ENCODE measurements at places on chromosomes 2 and 18.

- DNase-seq: no peak
Observed at GRCh38 chr2:182496596-182496995, 69.8 kb upstream of the PDE1A start.

- no peak for DNase-seq
Observed at GRCh38 chr2:241354668-241355658, 1.1 kb upstream of the FARP2 start.

DNA sequence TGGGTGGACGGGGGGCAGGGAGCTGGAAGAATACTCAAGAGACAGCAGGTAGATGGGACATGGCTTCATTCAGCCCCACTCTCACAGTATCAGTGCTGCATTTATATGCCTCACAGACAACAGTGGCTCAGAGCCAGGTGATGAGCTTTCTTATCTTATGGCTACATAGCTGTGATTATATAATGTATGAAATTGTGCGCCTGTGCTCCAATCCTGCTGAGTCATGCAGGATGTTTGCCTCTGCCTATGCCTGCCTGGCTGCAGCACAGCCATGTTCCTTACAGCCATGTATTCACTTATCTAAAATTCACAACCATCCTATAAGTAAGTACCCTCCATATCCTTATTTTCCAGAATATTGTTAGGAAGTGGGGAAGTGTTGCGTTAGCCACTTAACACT is 37.7 kb upstream of the RNF103 start:
- no peak for DNase-seq

DNA sequence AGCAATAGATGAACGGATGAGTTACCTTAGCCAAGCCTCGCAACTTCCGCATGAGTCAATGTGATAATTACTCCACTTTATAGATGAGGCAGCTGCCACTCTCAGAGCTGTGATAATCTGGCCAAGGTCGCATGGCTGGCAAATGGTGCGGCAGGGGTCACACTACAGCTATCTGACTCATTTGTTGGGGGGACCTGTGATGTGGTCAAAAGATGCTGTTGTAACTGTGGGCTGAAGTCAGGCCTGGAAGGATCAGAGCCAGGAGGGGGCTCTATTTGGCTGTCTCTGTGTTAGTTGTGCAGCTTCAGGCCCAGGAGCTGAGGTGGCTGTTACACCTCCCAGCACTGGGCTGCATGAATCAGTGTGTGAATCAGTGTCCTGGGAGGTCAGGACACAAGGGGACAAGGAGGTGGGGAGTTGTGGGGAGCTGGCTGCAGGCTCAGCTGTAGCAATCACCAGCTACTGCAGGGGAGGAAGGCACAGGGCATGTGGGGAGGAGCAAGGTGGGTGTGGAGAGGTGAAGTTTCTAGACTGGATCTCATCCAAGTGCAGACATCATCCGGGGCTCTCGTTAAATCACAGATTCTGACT is 33.1 kb downstream of the NGEF start:
- no peak for DNase-seq

GRCh38 chr2:25557179-25558036 is 116.0 kb downstream of the DTNB start:
- no peak for DNase-seq

DNA sequence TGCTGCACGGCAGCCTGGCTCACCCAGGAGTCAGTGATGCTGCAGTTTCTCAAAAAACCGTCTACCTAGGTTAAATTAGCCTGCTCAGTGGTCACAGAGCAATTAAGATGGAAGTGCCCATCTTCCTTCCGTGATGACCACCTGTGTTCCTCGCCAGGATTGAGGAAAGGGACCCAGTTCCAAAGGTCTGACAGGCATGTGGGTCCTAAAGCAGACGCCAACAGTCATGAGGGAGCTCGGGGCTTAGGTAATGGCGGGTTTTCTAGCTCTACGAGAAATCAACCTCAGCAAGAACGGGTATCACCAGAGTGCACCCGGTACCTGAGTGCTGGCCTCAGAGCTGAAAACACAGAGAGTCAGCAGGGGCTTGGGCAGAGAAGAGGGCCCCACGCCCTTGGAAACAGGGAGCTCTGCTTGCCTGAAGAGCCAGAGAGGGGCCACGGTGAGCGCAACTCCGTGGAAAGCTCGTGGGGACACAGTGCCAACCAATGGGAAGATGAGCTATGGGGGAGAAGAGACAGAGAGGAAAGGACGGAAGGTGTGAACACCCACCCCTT is 34.3 kb upstream of the DNMT3A start:
- DNase-seq: no peak

DNA sequence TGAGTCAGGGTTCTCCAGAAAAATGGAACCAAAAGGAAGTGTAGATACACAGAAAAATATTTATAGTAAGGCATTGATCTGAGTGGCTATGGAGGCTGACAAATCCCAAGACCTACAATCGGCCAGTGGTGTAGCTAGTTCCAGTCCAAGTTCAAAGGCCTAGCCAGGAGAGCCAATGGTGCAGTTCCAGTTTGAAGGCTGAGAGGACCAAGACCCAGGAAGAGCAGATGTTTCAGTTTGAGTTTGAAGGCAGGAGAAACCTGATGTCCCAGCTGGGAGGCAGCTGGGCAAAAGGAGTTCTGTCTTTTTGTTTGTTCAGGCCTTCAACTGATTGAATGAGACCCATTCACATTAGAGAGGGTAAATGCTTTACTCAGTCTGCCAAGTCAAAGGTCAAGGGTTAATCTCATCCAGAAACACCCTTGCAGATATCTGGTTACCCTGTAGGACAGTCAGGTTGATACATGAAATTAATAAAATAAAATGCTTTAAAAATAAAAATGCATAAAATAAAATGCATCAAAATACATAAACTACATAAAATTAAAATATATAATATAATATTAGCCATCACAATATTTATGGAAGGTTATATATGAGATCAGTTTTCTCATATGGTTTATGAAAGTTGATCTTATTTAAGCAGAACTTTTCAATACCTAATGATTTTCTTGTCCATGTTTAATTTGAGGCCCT is 38.7 kb downstream of the KCNE4 start:
- DNase-seq: no peak

DNA sequence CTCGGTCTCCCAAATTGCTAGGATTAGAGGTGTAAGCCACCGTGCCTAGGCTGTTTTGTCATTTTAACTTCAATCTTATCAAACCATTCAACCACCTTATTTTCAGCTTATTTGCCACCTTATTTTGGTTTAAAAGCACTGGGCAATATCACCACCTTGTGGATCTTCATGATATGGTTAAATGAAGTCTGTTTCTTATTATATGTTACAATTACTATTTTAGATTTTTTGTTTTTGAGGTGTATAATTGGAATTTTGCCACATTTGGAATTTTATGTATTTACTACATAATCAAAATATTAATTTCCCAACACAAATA is 43.8 kb upstream of the SCN9A start:
- DNase-seq: no peak

DNA sequence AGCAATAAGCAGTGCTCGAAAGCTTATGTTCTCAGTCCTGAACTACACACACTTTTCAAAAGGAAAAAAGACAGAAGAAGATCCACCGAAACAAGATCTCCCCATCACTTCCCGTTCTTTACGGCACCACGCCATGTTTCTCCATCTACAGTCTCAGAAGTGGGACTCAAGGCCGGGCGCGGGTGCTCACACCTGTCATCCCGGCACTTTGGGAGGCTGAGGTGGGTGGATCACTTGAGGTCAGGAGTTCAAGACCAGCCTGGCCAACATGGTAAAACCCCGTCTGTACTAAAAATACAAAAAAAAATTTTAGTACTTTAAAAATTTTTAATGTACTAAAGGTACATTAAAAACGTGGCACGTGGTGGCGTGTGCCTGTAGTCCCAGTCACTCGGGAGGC is 31.2 kb downstream of the ZNF516 start:
- DNase-seq: no peak

GRCh38 chr2:17171446-17172049 is 346.7 kb downstream of the RAD51AP2 start:
- peak; percentile 22 for DNase-seq

DNA sequence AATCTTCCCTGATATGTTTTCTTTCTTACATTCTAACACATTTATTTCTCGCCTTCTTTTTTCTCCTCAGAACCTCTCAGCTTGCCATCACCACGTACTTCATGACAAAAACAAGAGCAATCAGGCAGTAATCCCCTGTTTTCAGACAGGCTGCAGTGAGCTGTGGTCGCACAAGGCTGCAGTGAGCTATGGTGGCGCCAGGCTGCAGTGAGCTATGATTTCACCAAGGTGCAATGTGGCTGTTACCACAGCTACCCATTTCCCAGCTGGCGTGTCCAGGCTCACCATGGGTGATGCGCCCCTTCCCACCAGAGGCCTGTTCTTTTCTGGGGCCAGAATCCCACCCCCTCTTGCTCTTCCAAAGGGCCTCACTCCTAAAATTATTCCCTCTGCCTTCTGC is 25.8 kb downstream of the TCF23 start:
- no peak for DNase-seq

DNA sequence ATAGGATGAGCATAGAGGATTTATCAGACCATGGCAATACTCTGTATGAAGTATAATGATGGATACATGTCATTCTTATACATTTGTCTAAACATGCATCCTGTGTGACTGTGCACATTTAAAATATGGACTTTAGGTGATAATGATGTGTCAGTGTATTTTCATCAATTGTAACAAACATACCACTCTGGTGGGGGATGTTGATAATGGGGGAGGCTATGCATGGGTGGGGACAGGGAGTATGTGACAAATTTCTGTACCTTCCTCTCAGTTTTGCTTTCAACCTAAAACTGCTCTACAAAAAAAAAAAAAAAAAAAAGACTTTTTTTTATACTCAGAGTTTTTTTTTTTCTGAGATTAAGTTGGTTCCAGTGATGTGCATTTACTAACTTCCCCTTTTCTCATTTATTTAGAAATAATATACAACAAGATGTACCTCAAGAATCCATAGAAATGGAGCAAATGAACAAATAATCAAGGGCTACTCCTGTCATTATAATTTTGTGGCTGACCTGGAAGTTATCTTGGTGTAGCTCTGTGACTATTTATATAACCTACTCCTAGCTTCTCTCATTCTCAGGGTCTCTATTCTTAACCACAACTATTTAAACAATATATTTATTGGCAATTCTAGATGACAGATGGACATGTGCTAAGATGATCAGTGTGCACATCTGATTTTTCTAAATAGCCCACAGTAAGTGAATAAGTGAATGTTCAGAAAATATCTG is 108.9 kb upstream of the ITGA4 start:
- no peak for DNase-seq

DNA sequence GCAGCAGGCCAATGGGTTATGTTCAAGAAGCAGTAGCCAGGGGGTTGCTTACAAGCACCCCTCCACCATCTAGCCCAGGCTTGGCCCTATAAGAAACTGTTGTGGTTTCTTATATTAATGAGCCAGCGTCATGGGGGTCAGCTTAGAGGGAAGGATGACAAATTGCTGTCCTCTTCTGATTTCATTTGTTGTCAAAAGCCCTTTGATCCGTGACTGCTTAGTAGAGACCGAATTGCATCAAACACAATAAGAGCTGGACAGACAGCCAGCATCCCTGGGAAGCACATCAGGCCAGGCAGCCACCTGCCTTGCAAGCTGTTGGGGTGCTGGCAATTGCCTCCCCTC is 206.6 kb upstream of the SETBP1 start:
- DNase-seq: no peak

- DNase-seq: peak; percentile 81
Observed at GRCh38 chr2:37560241-37560848, 111.1 kb downstream of the CDC42EP3 start.

DNA sequence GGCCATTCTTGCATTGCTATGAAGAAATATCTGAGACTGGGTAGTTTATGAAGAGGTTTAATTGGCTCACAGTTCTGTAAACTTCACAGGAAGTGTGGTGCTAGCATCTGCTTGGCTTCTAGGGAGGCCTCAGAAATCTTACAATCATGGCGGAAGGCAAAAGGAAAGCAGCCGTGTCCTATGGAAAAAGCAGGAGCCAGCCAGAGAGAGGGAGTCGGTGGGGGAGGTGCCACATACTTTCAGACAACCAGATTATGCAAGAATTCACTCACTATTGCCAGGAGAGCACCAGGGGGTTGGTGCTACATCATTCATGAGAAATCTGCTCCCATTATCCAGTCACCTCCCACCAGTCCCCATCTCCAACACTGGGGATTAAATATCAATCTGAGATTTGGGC is 64.1 kb downstream of the CPS1 start:
- no peak for DNase-seq

GRCh38 chr2:72579591-72580180 is 246.1 kb downstream of the EXOC6B start:
- peak; percentile 45 for DNase-seq

- no peak for DNase-seq
Observed at GRCh38 chr2:19349911-19350677, 8.3 kb downstream of the OSR1 start.

GRCh38 chr2:159226059-159226461 is 60.4 kb downstream of the WDSUB1 start:
- no peak for DNase-seq

DNA sequence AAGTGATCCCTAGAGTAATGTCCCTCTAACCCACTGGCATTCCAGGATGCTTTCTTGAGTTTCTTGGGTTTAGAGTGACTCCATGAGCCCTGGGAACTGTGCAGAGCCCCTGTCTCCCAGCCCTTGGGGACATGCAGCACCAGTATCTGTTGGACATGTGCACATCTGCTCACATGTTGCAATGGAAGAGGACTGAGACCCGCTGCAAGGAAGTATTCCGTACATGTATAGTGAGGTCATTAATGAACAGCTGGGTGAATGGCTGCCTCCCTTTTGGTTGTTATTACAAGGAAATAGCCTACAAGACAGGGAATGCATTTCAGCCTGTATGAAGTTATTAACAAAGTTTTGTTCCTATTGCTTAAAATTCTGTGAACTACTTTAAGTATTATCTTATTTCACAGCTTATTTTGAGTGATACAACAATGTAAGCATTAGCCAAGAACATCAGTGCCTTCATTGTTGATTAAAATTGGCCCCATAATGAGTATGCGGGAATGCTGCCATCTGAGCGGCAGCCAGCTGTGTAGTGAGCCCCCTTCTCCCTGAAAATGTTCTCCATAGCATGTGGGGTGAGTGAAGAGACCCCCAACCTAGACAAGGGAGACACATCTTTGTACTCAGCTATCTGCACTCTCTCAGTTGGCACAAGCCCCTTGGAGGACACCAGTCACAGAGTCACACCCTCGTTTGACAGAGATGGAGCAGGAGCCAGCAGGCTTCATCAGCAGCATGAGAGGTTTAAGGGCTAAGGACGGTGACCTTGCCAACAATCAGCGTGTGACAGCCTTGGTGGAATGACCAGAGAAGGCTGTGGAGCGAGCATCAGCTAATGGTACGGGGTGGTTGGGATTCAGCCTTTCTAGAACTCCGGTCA is 87.4 kb downstream of the FAM210A start:
- DNase-seq: no peak

DNA sequence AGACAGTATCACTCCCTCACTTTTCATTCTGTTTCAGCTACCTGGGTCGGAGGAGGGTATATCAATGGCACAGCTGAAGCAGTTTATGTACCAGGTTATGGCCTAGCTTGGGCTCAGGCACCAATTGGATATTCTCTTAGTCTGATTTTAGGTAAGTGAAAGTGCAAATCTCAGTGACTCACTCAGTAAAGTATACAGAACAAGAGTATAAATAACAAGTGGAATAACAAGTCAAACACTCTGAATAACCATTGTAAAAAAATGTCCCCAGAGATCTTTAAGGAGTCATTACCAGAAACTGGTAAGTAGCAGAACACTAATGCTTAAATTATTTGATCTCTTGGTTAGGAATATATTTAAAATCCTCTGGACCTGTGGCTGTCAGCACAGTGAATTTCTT is 5.7 kb downstream of the SLC5A7 start:
- no peak for DNase-seq

GRCh38 chr2:241616168-241617125 is 20.5 kb downstream of the THAP4 start:
- no peak for DNase-seq

All from NCI-H446 treated with DMSO at 0.1 percent for 48 hours (cell line).